Activated CD8-positive, alpha-beta T cell treated with anti-CD3 and anti-CD28 coated beads for 36 hours (primary cell): ENCODE measurements at places on chromosomes 16 and 17. TPM values are rescaled to one million over a fixed set of nuclear protein-coding genes. Genes with fewer than 3 reads are reported as not detected.

DNA sequence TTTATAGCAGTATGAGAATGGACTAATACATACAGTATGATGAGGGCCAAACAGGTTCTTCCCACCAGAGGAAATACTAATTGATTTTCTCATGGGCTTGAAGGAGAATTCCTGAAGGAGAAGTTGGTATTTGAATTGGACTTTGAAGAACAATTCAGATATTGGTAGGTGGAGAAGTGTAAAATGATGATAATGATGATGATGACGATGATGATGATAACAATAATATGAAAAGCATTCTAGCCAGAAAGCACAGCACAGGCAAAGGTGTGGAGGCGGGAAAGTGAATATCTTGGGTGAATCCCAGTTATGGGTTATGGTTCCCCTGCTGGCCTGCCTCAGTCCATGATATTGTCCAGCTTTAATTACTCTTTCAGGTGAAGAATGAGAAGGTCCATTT lies 562.4 kb upstream of the SALL1 start:
- no peak for DNase-seq

DNA sequence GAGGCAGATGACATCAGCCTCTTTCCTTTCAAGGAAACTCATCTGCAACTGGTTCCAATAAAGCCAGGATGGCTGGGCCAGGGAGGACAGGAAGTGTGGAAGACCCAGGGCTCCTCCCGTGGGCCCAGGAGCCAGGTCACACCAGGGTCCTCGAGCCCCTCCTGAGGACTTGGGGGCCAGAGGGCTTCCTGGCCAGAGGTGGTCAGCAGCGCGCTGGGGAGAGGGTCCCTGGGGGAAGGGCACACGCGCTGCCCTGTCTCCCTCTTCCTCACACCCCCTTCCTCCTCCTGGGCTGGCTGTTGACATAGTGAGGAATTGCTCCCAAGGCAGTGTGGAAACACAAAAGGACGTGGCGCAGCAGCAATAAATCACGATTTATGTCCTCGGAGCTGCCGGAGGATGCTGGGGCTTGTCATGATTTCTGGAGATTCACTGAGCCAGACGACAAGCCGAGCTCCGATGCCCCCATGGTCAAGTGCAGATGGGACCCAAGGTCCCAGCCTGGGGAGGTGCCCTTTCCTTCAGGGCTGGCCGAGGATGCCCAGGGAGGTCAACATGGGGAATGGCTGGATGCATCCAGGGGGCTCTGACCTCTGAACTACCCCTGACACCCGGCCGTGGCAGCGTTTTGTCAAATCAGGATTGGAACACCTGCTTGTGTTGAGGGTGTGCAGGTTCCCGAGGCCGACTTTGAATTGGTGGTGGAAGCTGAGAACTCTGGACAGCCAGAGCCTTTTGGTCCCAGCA lies 152.6 kb downstream of the IRF8 start:
- no peak for DNase-seq

DNA sequence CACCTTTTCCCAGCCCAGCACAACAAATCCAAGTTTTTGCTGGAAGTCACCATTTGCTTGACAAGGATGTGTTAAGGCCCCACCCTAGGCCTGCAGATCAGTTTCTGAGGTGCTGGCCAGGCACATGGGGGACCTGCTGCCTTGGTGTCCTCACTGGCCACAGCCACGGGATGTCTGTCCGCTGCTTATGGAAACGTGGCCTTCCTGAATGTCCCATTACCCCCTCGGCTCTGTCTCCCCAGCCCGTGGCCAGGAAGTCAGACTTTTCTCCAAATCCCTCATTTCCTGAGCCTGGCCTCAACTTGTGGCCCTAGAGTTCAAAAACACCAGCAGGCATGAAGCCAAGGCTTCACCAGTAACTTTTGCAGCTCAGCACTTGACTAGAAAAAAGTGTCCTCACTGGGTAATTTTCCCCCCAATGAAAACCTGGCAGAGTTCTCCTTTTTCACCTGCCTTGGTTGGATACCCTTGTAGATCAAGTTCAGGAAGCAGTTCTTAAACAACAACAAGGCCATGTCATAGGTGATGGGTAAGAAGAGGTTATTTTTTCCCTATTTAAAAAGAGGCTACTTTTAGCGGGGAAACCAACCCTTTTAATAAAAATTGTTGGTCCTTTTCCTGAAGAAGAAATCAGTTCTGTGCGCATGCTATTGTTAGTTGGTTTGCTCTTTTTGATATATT lies 80.8 kb downstream of the SOCS1 start:
- DNase-seq = no peak

Gene KRTAP4-9
- not detected for total RNA-seq

Gene MMP25
- 1.1 TPM for total RNA-seq
